Stimulated activated CD8-positive, alpha-beta memory T cell treated with anti-CD3 and anti-CD28 coated beads, Interleukin-4, amount 100 ng/mL, for 1 hour (primary cell): ENCODE measurements at places on chromosomes 5 and 9.

GRCh38 chr5:175872287-175873087 is 1.1 kb downstream of the CPLX2 start:
- no peak for DNase-seq

DNA sequence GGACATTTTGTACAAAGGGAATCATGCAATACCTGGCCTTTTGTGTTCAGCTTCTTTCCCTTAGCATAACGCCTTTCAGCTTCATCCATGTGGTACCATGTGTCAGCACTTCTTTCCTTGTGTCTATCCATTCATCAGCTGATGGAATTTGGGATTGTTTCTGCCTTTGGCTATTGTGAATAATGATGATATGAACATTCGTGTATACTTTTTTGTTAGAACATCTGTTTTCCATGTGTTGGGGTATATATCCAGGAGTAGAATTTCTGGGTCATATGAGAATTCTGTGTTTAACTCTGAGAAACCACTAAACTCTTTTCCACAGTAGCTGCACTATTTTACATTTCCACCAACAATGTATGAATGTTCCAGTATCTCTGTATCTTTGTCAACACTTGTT is 14.8 kb upstream of the PRRC2B start:
- DNase-seq, result no peak

- no peak for DNase-seq
These were observed 18.5 kb upstream of the SNX2 start for GRCh38 chr5:122756264-122756911.

DNA sequence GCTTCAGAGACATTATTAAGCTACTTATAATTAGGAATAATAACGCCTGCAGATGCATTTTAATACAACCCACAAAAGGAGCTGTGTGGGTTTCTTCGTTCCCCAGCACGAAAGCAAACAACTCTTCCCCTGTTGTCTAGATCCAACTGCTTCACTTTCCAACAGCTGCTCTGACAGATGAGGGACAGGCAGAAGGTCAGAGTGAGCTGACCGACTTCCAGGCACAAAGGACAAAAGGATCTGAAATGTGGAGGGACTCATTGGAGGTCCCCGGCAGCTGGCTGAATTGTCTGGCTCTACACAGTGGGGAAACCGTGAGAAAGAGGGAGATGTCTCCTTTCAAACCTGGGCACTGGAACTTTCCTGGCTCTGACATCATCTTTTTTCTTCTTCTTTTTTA is 79.1 kb upstream of the ALDH1B1 start:
- no peak for DNase-seq

DNA sequence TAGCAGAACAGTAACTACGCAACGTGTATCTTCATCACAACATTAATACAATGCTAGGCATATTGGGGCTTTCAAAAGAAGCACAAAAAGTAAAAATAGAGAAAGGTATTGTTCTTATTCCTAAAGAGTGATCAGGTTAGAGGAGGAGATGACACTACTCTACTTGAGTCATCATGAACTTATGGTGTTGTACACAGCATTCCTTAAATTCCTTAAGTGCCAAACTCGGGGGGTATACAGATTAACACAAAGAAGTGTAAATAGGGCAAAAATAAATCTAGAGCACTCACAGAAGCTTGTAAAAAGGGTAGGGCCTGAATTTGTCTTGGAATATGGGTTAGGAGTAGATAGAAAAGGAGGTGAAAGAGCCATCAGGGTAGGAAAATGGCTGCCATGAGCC is 308.0 kb upstream of the DAP start:
- no peak for DNase-seq

DNA sequence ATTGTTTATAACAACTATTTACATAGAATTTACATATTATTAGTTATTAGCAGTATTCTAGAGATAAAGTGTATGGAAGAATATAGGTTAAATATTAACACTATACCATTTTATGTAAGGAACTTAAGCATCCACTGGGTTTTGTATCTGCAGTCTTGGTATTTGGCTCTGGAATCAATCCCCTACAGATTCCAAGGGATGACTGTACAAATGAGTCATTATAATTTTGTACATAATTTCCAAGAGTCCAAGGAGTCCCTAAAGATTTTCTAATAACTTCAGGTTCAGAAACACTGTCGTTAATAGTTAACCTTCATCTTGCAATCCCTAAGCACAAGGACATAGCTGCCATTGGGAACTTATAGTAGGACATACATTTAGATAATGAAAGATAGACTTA is 254.8 kb upstream of the PDE4D start:
- DNase-seq, result no peak

DNA sequence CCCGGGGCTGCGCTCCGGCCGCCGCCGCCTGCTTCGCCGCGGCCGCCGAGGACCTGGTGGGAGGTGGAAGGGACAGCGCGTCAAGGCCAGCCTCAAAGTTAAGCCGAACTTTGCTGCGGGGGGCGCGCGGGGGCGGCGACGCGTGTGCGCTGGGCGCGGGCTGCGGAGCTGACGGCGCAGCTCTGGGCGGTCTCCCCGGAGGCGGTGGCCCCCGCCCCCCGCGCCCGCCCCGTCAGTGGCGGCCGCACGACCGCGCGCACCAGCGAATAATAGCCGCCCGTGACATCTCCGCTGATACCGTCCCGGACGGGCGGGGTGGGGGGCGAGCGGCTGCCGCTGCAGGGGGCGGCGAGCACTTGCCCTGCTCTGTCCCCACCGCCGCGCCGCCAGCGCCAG is 579 bp upstream of the FAM78A start:
- DNase-seq, result no peak

GRCh38 chr9:113712053-113712452 is 164.1 kb upstream of the ZNF618 start:
- DNase-seq, result no peak

- DNase-seq, result no peak
These were observed 100.4 kb upstream of the SAP30L start for GRCh38 chr5:154345255-154345952.
